ENCODE measurements at places on chromosomes 12 and 14. TPM values are rescaled to one million over a fixed set of nuclear protein-coding genes. Genes with fewer than 3 reads are reported as not detected.

The NDRG2 gene
- total RNA-seq: 54.7 TPM

The GALNT4 gene
- 4.3 TPM for total RNA-seq

The CLEC1B gene
- not detected for total RNA-seq

The APOF gene
- total RNA-seq: not detected

The SLC24A4 gene
- total RNA-seq: 0.04 TPM
